Erythroblast (primary cell): ENCODE measurements at places on chromosomes 12 and 14.

- no peak for DNase-seq
Observed at GRCh38 chr12:115763376-115763775, 514.1 kb downstream of the MED13L start.

DNA sequence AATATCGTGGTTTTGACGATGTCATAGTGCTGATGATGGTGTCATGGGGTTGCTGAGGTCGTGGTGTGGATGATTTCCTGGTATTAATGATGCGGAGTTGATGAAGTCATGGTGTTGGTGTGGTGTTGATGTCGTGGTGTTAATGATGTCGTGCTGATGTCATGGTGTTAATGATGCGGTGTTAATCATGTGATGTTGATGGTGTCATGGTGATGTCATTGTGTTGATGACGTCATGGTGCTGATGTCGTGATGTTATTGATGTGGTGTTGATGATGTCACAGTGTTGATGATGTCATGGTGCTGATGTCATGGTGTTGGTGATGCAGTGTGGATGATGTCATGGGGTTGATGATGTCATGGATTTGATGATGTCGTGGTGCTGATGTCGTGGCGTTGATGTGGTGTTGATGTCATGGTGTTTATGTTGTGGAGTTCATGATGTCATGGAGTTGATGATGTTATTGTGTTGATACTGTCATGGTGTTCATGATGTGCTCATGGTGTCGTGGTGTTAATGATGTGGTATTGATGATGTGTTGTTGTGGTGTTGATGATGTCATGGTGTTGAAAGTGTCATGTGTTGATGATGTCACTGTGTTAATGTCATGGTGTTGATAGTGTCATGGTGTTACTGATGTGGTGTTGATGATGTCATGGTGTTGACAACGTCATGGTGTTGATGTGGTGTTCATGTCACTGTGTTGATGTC lies 48.5 kb upstream of the RIMBP2 start:
- DNase-seq: peak; percentile 86

DNA sequence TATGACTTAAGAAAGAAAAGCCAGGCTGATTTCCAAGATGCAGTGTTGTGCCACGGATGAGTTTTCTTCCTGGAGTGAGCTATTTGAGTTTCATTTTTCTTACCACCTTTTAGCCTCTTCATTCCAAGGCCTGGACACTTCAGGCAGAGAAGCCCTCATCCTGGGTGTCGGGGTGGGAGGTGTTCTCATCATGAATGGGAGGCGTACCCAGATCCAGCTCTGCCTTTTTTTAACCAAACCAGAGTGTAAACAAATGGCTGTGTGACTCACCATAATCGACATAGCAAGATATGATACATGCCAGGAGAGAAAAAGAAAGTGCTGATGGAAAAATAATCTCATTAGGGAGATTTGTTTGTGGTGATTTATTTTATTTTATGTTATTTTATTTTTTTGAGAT lies 79.9 kb downstream of the ARF6 start:
- DNase-seq: no peak

- DNase-seq: no peak
Observed at GRCh38 chr14:68509188-68509983, 283.5 kb downstream of the ZFP36L1 start.

DNA sequence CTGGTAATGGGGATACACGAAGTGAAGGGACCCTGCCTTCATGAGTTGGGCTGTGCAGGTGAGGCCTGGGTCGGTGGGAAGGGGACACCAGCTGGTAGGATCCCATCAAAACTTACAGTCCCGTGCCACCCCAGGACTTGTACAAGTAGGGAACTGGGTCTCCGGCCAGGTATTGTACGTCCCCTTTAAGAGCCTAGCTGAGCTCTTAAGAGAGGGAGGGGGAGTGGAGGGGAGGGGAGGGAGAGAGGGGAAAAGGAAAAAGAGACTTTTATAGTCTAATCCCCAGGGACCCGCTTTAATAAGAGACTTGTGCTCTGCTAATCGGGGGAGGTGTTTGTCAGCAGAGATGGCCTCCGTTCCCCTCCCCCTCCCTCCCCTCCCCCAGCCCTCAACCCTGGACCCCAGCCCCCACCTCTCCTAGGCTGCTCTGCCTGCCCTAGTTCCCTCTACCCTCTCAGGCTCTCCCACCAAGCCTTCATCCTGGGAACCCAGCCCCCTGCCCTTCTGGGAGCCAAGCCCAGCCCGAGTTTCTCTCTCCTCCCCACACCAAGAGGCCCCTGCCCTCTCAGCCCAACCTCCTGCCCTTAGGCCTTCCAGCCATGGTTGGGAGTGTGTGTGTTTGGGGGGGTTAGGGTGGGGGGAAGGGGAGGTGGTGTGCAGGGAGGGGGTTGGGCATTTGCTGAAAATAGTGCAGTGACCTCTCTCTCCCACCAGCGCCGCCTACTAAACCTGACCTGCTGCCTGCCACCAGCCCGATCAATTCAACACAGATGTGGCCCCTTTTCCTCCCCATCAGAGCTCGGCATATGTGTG lies 2.6 kb downstream of the GDF11 start:
- peak; percentile 22 for DNase-seq

DNA sequence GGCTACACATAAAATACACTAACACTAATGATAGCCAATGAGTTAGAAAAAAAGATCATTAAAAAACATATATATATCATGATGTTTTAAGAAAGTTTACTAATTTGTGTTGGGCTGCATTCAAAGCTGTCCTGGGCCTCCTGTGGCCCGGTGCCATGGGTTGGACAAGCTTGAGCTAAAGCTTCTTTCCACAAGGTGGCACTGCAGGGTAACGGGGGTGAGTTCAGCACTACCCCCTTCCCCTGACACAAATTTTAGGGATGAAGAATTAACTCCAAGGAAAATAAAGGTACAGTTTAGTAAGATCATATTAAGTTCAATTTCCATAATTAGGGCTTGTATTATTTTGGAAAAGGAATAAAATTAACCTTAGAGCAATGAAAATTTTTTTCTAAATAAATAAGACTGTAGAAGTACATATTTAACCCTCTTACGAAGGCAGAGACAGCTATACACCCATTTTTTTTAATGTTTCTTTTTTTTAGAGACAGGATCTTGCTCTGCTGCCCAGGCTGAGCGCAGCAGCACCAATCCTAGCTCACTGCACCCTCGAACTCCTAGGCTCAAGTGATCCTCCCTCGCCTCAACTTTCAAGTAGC lies 38.9 kb downstream of the PPP1R13B start:
- peak; percentile 83 for DNase-seq

DNA sequence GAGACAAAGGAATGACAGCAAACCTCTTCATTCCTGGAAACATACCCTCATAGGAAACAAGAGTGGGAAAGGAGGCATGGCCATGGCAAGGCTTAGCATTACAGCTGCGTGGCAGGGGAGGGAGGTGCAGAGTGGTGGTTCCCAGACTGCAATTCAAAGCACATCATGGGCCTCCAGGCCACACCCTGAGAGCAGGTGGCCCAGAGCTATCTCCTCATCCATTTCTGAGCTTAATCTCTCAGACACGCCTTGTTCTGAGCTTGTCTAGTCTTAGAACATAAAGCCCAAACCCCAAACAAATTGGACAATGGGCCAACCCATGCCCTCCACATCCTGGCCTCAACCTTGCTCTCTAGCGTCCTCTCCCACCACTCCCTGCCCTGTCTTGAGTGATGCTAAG lies 5.9 kb upstream of the KRT3 start:
- DNase-seq: no peak

DNA sequence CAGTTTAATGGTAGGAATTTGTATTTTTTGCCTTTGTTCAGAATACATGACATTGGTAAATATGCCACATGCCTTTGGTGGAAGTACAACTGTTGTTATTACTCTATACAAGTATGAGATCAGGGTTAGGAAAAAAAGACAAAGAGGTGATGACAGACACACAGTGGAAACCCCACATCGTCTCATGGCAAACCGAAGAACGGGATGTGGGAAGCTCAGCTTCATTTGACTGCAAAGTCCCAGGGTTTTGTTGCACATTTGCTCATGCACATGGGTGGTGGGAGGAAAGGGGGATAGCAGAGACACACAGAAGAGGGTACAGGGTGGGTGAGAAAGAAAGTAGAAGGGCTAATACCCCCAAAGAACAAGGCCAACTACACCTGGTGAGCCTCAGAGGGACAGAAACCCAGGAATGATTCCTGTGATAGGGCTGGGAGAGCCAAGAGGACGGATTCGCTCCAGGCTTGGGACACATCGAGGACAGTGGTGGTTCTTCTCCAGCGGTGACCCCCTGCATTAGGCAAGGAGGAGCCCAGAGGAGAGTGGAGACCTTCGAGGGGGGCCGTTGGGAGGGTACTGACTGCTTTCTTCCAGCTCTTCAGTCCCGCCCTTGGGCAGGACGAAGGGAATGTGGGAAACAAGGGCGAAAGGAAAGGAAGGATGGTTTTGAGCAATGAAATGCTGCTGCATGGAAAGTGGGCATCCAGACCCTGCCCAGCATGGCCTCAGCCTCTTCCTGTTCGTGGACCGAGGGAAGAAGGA lies 8.1 kb downstream of the VAMP1 start:
- DNase-seq: no peak

- DNase-seq: no peak
Observed at GRCh38 chr14:52025310-52025709, 36.0 kb downstream of the RTRAF start.

- DNase-seq: no peak
Observed at GRCh38 chr12:122194804-122195203, 8.7 kb upstream of the B3GNT4 start.

DNA sequence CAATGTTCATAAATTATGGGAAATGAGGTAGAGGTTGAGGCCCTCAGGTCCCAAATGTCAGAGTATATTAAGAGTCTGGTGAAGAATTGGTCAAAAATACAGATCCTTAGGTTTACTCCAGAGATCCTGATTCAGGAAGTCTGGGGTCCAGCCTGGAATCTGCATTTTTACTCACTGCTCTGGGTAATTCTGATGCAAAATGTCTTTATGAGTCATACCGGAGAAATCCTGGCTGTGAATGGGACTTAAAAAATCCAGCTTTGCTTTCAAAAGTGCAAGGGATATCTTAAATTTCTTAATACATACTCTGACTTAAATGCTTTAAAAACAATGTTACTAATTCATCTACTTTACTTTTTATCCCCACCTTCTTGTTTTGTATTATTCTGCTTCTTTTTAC lies 74.5 kb downstream of the FERMT2 start:
- no peak for DNase-seq

- peak; percentile 73 for DNase-seq
Observed at GRCh38 chr12:69179786-69180185, 59.6 kb upstream of the CPSF6 start.

- no peak for DNase-seq
Observed at GRCh38 chr12:54605138-54605970, 16.9 kb upstream of the PPP1R1A start.

- DNase-seq: no peak
Observed at GRCh38 chr12:120661432-120661831, 21.0 kb downstream of the CABP1 start.

DNA sequence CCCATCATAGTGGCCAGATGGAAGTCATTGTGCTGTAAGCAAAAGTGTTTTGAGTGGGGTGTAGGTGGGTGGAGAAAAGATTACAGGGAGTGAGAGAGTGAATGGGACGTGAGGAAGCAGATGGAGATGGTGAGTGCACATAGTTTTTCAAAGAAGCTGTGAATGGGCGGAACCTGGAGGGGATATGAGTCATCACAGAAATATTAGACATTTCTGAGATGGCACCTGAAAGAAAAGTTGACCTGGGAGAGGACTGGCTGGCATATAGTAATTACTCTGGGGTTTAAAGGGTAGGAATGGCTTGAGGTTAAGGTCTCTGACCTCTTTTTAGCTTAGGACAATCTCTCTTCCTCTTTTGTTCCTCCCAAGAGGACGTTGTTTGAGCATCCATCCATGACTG lies 50.5 kb downstream of the ANO4 start:
- DNase-seq: no peak

DNA sequence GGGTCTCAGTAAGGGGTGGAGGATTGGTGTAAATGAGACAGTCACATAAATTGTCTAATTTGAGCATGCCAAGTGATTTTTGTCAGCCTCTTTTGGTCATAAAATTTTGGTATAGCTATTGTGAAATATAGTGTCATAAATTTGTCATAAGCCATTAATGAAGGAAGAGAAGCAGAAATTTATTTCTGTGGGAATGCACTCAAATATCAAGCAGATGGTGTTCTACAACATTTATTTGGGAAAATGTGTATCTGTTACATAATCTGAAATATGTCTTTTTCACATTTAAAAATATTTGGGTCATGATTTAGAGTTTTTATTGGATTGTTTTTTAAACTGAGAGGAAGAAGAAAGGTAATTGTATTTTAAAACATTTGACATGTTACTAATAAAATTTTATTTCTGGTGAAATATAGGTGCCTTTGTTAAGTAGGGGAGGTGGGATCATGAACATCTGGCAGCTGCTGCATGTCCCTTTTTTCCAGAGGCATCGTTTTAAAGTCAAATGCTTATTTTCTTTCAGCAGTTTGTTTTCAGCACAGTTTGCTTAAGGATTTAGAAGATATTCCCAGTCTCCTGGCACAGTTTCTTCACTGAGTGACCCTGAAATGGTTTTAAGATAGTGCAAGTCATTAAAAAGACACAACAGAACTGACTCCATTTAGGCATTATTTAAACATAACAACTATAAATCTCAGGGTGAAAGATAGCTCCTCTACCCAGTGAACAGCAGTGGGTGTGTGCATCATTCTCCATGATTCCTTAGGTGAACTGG lies 371.7 kb downstream of the SNAPC1 start:
- DNase-seq: no peak

- no peak for DNase-seq
Observed at GRCh38 chr14:56630707-56631106, 51.1 kb downstream of the TMEM260 start.
